ENCODE measurements at places on chromosomes 7 and 10.
A peak's percentile ranks its signal among the peaks of the same experiment; 100 is the strongest.

DNA sequence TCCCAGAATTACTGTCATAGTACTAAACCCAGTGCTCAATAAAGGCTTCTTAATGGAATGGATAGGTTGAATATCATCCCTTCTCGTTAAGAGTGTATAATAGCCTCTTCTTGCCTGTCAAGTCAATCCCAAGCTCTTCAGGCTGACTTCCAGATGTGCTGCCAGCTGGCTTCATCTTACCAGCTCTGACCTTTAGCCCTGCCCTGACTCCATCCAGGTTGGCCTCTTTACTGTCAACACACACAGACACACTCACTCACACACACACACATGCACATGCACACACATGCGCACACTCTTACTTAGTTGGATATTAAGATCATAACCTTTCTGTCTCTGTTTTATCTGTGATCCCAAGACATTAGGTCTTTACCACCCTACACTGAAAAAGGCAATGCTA lies 49.1 kb downstream of the ASB4 start:
- no peak for DNase-seq

GRCh38 chr7:22317632-22318031 lies 39.3 kb downstream of the RAPGEF5 start:
- no peak for DNase-seq

- no peak for DNase-seq
These were observed 8.6 kb upstream of the NKX2-3 start for GRCh38 chr10:99524050-99524666.

GRCh38 chr7:108367946-108368345 lies 88.3 kb downstream of the NRCAM start:
- no peak for DNase-seq

DNA sequence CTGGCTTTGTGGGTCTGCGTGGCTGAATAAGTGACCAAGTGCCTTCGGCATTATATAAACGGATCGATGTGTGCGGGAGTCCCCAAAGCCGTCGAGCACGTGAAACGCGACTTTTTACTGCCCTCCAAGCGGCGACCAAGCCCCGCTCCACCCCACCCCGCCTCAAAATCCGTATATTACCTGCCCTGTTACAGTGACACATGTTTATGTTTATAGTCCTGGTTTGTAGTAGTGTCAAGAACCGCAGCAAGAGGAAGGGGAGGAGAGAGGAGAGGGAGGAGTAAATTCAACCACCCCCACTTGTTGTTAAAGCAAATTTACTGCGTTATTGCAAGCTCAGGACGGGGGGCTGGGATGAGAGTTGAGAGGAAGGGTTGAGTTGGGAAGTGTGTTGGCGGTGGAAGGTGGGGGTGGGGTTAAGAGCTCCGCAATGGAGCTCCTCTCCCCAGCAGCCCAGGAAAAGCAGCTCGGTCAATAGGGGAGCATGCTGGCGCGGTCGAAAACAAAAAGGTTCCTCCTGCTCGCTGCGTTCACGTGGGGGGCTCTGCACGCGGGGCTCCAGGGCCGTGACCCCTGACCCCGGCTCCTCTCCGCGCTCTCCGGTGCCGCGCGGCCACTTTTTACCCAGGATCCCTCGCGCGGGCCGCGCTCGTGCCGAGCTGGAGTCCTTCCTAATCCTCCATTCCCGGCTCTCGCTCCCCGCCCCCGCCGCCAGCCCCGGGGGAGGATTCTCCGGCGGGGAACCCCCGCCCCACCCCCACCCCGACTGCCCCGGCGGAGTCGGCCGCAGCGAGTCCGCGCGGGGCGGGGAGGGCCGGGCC lies at the start of gene SKIDA1:
Gene SKIDA1, minus strand, starts transcription at position 316 of the 821 bp plus-strand sequence. CDS start 7,860 bp downstream, outside the sequence.
- peak; percentile 49 for DNase-seq

DNA sequence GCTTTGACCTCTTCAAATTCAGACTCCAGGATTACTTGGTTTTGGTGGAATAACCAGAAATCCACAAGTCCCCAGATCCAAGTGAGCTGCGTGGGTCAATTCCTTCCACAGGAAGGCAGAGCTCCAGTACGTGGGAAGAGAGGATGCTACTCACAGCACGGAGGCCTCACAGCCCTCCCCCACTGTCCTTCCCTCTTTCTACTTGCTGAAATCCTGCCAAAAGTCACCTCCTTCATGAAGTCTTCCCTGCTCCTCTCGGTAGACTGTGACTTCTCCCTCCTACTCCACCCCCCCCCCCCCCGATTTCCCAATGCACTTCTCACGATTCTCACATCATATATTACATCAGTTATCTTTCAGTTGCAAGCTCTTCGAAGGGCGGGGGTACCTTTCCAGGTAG lies 12.3 kb downstream of the CAMK2G start:
- DNase-seq, result no peak

All from activated CD4-positive, alpha-beta T cell treated with anti-CD3 and anti-CD28 coated beads, Interleukin-2, amount 50 U/mL, for 1 hour (primary cell).